ENCODE measurements at places on chromosomes 5 and 9.

DNA sequence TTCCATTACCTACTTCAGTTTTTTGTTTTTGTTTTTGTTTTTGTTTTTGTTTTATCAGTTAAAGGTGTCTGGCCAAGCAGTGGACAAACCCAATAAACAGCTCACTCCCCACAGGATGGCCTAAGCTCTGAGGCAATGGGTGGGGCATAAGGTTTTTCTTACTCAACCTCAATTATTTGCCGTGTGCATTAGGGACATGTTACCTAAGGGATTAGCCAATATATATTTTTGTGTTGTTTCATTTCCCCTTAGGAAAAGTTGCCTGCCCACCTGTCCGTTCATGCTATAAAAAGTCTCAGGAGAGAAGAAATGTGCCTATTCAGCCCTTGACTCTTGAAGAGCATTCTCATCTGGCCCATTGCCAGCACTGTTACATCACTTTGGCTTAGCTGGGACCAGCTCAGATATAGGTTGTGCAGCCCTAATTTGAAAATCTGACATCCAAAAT, 7.3 kb downstream of the SH3RF2 start:
- peak; percentile 50 for DNase-seq

DNA sequence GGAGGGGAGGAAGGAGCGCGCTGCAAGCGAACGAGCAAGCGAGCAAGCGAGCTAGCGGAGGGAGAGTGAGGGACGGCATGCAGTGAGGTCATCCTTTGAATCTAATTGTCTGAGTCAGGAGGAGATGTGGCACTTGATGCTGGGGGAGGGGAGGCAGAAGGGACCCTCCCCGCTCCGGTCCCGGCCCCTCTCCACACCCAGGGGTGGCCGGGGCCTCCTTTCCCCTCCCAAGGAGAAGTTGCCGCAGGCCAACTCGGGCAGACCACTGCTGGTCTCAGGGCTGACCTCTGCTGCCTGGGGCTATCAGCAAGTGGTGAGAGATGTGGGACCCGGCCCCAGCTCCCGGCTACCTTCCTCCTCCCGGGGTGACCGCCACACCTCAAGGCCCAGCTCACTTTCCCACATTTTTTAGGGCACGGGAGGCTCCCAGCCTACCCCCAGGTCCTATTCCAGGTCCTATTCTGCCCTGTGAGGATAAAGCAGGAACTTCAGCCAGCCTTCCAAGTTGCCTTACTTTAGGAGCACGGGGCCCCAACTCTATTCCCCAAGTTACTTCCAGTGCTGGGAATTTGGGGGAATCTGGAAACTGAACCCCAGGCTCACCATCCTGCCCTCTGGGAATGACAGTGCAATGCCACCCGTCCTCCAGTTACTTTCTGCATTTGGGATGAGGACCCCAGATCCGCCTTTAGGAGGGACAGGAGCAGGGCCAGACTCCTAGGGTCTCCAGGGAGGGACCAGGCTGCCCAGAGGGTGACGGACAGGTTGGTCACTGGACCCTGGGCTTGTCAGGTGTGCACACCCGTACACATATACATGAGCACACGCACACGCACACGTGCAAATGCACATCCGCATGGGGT, 11.1 kb downstream of the CNTFR start:
- DNase-seq: peak; percentile 79

DNA sequence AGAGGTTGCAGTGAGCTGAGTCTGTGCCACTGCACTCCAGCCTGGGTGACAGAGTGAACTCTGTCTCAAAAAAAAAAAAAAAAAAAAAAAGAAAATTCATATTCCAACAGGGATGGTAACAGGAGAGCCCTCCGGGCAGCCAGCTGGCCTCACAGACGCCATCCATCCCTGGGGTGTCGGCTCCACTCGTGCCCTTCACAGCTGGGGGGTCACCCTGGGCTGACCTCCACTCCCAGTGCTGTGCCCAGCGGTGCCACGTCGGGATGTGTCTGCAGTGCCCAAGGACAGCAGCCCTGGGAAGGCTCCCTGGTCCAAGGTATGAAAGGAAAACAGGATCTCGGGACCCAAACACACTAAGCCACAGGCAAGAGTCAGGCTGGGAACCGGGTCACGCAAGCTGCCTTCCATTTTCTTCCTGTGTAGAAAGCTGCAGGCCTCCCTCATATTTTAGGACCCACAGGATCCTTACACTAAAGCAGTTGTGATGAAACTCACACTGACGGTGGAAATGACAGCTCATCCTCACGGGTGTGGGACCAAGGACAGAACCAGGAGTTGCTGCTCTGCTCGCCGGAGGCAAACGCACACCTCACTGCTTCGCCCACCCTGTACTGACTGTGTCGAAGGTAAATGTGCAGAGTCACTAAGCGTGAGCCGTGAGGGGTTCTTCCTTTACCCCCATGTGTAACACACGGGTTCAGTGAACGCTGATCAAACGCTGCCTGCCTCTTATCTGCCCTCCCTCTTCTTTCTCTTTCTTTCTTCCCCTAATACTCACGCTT, 5.3 kb downstream of the SLC12A7 start:
- DNase-seq: no peak

GRCh38 chr5:63128018-63128417, 549.4 kb downstream of the LRRC70 start:
- no peak for DNase-seq

DNA sequence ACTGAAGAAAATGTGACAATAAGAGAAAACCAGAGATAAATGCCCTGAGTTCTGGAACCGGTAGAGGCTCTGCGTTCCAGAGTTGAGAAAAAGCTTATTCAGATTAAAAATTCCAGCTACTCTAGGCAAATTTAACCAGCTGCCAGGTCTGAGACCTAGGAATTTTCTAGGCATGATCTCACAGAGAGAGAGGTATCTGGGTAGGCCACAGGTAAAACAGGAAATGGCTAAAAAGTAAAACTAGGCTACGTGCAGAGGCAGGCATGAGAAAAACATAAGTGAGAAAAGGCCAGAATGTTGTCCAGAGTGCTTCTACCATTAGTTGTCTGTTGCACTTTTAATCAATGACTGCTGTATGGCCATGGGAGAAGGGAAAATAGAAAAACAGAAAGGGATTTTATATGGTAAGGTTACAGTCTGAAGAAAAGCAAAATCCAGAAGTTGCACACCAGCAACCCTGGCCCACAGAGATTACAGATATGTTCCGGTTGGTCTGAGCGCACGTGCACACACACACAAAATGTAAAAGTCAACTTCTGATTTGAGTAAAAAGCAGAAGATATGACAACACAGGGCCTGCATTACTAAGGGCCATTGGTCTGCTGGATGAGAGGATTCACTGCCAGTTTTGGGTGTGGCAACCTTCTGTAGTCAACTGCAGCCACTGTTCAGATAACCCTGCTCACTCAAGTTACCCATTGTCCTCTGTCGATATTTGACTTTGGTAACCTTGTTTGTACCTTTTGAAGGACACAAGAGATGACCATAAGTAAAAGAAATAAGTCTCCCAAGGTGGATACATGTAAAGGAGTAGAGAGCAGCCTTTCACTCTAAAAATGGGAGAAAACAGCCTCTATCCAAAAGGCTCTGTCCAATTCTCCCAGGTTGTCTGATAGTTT, 266.0 kb downstream of the DTWD2 start:
- DNase-seq: no peak

DNA sequence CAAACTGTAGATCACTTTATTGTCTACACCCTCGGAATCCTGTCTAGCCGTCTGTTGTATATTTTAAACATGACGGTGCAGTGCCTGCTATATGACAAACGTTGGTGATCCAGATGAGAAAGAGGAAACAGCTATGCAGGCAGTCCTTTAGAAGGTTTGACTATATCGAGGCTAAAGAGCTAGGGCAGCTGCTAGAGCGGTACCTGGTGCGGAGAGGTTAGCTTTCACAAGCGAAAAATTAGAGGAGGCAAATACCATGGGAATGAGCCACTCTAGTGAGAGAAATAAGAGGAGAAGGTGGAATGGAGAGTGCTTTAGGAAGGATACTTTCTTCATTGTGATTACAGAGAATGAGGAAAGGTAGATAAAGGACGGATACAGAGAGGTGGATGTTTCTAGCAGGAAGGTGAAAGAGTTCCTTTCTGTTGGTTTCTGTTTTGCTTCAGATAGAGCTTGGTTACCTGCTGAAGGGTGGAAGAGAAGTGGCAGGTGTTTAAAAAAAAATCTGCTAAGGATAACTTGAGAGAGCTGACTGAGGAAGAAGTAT, 959 bp upstream of the FBXL17 start:
- no peak for DNase-seq

DNA sequence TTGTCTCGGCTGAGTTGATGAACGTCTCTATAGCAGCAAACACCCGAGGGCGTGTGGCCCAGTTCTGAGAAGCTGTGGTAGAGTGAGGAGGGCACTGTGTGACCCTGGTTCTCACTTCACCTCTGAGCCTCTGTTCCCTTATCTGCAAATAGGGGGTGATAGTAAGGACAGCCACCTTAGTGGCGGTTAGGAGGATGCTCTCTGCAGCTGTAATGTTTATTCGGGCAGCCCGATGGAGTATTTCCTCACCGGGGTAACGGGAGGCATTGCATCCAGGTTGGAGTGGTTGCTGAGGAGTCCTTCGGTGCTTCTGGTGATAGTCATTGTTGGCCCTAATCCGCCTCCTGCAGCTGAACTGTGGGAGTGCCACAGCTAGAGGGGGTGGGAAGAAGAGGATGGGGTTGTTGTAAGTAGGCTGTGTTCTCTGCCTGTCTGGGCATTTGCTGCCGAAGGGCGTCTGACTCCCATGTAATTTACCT, 13.9 kb downstream of the PRRC2B start:
- DNase-seq: peak; percentile 70

DNA sequence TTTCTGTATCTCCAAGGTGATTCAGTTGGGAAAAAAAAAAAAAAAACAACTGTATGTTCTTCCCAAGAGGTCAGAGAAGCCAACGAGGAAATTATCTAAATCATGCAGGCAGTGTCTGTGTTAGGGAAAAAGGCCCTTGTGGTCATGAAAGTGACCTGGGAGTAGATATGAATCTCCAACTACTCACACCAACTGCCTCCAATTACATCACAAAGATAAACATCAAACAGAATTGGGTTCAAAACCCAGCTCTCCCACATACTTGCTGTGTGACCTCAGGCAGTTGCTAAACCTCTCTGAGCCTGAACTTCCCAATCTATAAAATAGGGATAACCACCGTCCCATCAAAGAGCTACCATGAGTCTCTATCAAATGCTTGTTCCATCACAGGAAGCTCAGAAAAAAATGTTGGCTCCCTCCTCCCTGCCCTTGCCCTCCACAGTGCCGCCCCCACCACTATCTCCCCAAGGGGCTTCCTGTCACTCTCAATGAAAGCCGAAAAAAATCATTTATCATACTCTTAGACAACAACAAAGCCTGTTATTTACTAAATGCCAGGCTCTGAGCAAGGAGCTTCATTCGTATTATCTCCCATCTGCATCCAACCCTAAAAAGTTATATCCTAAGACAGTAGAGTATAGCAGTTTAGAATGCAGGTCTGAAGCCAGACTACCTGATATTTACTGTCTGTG, 42.9 kb downstream of the CDK5RAP2 start:
- no peak for DNase-seq

DNA sequence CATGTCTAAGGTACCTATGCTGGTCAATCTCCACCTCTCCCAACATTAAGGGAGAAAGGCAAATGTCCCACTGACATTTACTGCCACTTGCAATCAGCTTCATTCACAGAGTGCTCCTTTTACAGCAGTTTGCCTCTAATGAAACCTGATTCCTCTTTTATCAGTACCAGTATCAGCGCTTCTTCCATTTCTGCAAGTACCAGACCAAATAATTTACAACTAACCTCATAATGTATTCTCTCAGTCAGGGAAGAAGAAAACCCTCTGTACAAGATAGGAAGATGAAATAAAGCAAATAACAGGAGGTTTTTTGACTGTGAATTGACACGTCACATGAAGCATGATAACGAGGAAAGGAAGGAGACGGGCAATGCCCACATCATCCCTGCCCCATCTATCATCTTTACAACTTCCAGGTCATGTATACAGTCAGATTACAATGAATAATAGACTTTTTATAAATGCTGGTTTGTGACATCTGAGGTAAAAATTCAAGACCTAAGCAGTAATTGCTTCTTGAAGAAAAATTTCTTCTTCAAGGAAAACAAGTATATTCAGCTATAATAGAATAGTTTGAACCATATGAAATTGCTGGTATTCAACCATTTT, 21.9 kb downstream of the ABITRAM start:
- no peak for DNase-seq

DNA sequence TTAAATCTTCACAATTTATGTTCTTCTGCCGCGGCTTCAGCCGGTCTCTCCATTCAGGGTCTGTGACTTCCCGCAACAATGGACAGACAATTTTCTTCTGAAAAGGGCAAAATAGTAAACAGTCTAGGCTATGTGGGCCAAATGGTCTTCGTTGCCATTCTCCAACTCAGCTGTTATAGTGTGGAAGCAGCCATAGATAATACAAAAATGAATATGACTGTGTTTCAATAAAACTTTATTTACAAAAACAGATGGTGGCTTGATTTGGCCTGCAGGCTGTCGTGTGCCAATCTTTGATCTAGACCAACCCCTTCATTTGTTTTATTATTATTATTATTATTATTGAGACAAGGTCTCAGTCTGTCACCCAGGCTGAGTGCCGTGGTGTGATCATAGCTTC, 28.1 kb downstream of the ATOX1 start:
- no peak for DNase-seq

DNA sequence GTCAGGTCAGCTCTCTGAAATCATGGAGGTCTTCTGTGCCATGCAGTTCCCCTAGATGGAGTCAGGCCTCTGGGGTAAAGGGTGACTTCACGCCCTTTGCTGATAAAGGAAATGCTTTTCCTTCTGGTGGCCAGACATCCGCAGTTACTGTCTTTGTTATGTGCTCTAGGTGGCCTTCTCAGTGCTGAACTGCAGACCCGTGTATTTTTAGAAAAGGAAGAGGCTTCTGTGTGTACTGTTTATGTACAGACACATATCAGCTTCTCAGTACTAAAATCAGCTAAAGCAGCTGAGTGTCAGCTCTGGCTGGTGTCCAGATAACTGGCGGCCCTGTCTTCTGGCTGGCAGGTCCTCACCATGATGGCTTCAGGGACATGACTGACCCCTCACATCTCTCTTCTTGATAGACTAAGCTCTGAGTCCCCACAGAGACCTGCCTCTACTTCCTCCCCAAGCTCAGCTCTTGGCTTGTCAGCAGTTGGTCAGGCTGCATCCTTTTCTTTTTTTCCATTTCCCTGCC, 75.3 kb downstream of the ARHGAP26 start:
- DNase-seq: no peak

GRCh38 chr9:136950656-136951276, 1.3 kb upstream of the LCN12 start:
- peak; percentile 29 for DNase-seq

- peak; percentile 53 for DNase-seq
Measured at GRCh38 chr9:87714819-87715218, 11.1 kb upstream of the CTSL start.
